ENCODE measurements at places on chromosomes 6 and 20.

DNA sequence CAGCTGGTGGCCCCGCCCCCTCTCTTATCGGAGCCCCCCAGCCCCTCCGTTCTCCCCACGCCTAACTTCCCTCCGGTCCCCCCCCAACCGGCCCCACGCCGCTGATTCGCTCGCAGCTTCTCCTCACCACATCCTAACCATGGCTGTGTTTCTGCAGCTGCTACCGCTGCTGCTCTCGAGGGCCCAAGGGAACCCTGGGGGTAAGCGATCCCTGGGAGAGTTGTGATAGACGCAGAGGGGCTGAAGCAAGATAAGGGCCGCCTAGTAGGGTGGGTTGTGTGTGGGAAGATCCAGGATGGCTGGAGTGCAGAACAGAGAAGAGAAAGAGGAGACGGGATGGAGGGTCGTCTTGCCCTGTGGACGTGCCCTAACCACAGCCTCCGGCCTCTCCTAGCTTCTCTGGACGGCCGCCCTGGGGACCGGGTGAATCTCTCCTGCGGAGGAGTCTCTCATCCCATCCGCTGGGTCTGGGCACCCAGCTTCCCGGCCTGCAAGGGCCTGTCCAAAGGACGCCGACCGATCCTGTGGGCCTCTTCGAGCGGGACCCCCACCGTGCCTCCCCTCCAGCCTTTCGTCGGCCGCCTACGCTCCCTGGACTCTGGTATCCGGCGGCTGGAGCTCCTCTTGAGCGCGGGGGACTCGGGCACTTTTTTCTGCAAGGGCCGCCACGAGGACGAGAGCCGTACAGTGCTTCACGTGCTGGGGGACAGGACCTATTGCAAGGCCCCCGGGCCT is at the start of gene MPIG6B:
Gene MPIG6B (plus strand): TSS at position 129 of the 735 bp plus-strand sequence. CDS start 11 bp downstream, at position 140.
- DNase-seq: no peak

- no peak for DNase-seq
These were observed 22.2 kb upstream of the ATXN1 start for GRCh38 chr6:16783509-16783908.

DNA sequence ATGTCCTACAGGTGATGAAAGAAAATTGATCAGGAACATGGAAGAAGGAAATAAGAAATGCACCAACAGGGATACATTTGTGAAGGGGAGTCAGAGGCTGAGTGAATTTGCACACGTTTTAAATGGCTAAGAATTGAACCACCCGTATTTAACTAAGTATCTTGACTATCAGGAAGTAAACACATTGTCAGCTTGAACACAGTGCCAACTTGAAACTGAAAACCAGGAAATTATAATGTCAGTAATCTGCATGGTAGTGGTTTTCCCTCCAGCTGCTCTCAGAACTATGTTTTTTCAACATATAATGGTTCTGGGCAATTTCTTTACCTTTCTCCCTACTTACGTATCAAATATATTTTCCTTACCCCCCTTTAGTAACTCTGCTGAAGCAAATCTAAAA is 366.5 kb upstream of the POU3F2 start:
- no peak for DNase-seq

DNA sequence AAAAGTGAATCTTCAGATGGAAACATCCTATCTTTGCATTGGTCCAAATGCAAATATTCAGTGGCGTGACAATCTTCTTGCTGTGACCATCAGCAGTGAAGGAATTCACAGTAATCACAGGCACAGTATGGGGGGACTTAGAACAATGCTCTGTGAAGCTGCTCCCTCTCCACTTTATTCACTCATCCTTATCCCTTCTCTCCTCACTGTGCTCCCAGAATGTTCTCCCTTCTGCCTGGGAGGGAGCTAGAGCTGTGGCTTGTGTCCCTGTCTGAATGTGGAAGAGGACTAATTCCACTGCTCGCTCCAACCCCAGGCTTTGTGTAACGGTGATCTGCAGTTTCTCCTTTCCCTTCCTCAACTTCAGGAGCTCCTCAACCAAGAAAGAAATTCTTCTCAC is 243.7 kb downstream of the ALDH8A1 start:
- DNase-seq: no peak

Data from amygdala (tissue), 56 donors.